ENCODE measurements at places on chromosomes 2 and 18.

- DNase-seq = peak; percentile 44
Measured at GRCh38 chr2:166106431-166107015, 21.3 kb downstream of the SCN1A start.

DNA sequence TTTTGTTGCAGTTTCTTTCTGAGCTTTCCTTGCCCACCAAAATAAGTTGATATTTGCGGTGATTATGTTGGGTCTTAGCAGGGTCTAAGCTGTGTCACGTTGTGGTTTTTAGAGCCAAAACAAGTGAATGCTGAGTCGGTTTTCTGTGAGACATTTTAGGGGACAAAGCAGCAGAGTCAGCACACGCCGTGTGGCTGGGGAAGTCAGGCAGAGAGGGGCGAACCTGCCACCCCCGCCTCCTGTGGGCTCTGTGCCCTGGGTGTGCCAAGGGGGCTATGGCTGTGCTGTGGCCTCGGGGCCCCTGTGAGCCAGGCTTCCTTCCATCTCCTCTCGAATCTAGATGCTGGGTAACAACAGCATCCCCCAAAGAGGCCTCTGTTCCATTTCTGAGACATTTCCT is 30.8 kb upstream of the TMEM87B start:
- no peak for DNase-seq

GRCh38 chr2:151119374-151119773 is 142.3 kb downstream of the RBM43 start:
- no peak for DNase-seq

- DNase-seq = no peak
Measured at GRCh38 chr2:128868686-128869551, 550.3 kb upstream of the HS6ST1 start.

DNA sequence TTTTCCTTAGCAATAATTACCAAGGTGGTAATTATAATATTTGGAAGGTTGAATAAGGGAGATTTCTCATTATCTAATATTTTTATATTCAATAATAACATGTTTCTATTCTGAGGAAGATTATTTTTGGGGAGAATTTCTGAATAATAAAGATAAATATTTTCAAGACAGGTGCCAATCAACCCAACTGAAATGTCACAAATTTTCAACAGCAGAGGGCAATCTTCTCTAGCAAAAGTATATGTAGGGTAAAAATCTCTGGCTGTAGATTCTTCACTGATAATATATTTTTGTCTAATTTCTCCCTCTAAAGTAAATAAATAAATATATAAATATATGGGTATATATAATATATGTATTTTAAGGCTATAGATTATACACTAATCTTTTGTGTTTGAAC is 1187.2 kb upstream of the CRIM1 start:
- no peak for DNase-seq

DNA sequence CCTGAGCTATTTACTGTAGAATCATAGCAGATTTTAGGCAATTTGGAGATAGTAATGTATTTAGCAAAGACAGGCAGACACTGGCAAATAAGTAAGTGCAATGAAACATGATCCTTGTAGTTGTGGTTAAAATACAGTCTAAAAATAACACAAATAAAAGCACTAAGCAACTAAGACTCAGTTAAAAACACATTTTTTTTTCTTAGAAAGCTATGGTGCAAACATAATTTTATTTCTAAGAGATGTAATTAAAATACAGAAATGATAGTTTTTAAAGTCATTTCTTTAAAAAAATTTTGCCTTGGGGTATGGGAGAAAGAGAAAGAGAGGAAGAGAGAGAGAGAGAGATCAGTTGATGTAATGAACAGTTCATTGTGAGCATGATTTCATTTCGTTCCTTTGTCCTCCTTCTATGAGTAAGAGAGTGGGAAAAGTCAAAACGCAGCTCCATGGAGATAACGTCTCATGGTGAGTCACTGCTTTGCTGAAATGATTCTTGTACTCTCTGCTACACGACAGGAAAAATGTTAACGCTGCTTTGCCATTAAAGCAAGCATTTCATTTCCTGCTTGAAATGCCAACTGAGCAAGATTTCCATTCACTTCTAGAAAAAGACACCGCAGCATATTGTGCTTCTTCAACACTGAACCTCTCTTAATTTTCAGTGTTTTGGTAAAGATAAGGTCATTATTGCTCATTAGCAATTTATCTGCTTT is 61.3 kb upstream of the PGAP1 start:
- DNase-seq = peak; percentile 95

- DNase-seq = no peak
Measured at GRCh38 chr2:2506536-2506935, 175.5 kb upstream of the MYT1L start.

DNA sequence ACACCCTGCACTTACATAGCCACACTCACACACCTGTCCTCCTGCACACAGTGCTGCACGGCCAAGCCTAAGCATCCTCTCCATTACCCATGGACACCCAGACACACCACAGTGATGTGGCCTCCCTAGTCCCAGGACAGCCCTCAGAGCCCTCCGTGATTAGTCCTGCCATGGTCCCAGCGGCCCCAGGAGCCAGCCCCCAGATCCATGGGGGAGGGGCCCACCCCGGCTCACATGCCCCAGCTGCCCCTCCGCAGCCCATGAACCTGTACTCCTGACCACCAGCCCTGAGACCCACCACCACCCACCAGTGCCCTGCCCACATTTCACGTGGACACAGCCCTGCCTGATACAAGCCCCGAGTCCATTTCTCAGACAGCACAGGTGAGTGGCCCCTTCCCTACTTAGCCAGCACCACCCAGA is 8.1 kb upstream of the DUSP2 start:
- no peak for DNase-seq

DNA sequence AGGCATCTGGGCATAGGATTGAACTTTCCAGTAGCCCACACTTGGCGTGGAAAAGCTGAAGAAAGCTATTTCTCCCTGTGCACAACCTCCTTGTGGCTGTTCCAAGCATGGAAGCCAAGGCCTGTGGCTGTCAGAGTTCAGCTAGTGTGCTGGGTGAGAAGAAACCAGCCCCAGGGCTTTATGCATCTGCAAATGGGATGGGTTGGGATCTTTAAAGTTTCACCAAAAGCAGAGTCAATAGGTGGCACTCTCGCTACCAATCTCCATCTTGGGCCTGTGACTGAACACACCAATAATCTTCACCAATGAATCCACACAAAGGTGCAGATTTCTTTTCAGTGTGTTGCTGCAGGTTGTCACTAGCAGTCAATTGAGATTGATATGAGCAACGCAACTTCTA is 542.8 kb downstream of the NRXN1 start:
- DNase-seq = no peak

Data from inflammatory macrophage treated with lipopolysaccharide for 4 hours (primary cell).